Small intestine (tissue), 16 donors: ENCODE measurements at places on chromosomes 7 and 10.

- no peaks in the 10 kb centered on the region for H3K27me3 ChIP-seq
- H3K4me3 ChIP-seq, result no peak overlapping the region
- no peak overlapping the region for H3K27ac ChIP-seq
- peaks cover 11% of the 10 kb centered on the region for H3K4me1 ChIP-seq
These were observed 104.7 kb upstream of the RHEB start for GRCh38 chr7:151624246-151624928.

GRCh38 chr7:96824686-96825085 is 115.0 kb upstream of the SEM1 start:
- no peaks in the 10 kb centered on the region for H3K27me3 ChIP-seq
- no peak for DNase-seq
- H3K27ac ChIP-seq, result no peak overlapping the region

GRCh38 chr7:70574970-70575799 is 556.8 kb upstream of the GALNT17 start:
- no peak overlapping the region for H3K4me3 ChIP-seq
- no peaks in the 10 kb centered on the region for H3K36me3 ChIP-seq
- H3K27ac ChIP-seq, result no peak overlapping the region
- DNase-seq, result no peak
- peaks cover 15% of the 10 kb centered on the region for H3K4me1 ChIP-seq

DNA sequence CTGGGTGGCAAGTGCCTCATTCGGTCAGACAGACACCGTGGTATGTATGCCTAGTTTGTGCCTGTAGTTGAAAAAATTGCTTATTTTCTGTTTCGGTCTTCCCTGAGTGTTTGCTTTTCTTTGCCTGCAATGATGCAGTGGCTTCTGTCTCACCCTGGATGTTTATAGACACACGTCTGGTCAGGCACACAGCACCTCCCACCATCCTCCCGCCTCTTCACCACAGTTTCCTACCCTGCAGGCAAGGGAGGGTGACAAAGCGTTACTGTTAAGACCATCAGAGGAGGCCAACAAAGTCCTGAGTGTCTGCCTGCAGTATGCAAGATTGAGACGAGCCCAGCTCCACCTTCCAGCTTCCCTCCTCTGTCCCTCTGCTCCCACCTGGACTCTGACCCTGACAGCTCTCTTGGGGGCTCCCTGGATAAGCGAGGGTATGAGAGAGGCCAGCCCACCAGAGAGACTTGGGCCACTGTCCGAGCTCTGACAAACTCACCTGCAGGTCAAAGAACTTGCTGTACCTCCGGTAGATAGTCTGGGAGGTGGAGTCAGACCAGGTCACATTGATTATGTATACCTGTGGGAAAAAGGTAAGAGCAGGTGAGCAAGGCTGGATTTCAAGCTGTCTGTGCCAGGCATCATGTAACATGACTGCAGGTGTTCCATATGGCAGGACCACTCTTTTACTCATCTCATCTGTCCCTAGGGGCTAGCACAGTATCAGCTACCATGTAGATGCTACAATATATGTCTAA is 54.4 kb downstream of the SH3PXD2A start:
- H3K4me1 ChIP-seq, result peaks cover 5% of the 10 kb centered on the region
- DNase-seq, result peak; percentile 69
